Cardiac septum (tissue), 1 donor: ENCODE measurements at places on chromosomes 12 and 14.

GRCh38 chr14:96081224-96081623, 42.1 kb downstream of the C14orf132 start:
- no peak for DNase-seq

- DNase-seq, result no peak
Observed at GRCh38 chr12:123245678-123246077, 12.4 kb downstream of the MTRFR start.

GRCh38 chr12:84955298-84955697, 42.7 kb upstream of the SLC6A15 start:
- DNase-seq, result no peak

DNA sequence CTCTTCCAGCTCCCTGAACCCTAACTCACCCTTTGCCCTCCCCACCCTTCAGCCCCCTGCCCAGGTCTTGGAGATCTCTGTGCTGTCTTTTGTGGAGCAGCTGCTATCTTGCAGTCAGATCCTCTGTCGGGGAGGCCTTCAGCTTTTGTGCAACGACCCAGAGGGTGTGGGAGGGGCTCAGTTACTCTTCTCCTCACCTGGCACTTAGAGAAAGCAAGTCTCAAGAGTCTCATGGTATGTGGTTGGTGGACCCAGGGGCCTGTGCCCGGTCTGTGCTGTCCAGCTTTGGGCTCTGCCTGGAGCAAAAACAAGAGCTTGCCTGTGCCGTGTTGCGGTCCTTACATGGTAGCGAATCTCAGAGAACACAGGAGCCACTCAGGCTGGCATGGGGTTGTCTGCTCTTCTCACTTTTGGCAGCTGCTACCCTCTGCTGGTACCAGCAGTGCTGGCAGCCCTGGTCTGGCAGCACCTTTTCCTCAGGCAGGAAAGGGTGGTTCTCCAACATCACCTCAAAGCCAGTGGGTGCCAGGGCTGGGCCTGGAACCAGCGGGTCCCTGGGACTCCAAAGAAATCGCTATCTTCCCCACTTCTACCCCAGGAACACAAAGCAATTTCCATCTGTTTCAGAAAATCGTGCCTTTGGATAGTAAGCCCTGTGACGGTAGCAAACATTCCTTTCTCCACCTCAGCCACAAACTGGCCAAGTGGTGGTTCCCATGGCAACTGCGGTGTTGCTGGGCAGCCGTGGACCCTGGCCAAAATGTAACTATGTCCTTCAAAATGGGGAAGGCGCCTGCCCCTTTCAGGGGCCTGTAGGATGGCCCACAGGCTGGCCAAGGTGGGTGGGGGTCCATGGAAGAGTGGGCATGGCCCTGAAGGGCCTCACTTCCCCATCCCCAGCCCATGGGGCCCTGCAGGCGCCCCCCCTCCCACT, 90.0 kb downstream of the RIN3 start:
- DNase-seq, result no peak

DNA sequence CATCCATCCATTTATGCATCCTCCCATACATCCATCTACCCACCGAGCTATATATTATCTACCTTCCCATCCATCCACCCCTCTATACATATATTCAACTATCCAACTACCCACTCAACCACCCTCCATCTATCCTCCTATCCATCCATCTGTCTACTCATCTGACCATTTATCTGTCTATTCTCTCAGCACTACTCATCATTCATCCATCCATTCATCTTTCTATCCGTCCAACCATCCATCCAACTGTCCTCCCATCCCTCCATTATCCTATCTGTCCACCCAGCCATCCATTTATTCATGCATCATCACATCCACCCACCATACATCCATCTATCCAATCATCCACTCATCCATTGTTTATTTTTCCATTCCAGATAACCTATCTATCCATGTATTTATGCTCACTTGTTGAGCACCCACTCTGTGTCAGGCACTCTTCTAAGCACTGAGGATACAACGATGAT, 11.5 kb downstream of the ASB2 start:
- DNase-seq, result no peak

- DNase-seq, result no peak
Observed at GRCh38 chr12:126950266-126950665, 1316.7 kb upstream of the TMEM132C start.

- no peak for DNase-seq
Observed at GRCh38 chr12:119079530-119079929, 98.2 kb downstream of the SRRM4 start.

DNA sequence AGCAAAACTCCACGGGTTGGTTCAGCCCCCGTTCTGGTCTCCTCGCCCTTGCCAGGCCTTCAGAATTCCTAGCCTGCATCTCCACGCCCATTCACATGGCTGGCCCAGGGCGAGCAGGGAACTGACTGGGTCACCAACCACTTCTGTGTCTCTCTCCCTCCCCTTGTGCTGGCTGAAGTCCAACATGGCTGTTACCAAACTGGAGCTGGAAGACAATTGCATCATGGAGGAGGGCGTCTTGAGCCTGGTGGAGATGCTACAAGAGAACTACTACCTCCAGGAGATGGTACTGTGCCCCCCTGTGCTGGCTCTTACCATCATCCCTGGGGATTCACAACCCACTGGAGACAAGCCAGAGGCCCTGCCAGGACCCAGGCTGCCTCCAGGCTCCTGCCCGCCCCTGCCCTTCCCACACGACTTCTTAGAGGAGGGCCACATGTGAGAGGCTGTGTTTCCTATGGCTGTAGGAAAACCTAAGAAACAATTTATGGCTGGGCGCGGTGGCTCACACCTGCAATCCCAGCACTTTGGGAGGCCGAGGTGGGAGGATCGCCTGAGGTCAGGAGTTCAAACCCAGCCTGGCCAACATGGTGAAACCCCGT, 9.9 kb downstream of the LRRC74A start:
- DNase-seq, result no peak

- DNase-seq, result no peak
Observed at GRCh38 chr14:61481701-61482100, 160.3 kb downstream of the PRKCH start.

DNA sequence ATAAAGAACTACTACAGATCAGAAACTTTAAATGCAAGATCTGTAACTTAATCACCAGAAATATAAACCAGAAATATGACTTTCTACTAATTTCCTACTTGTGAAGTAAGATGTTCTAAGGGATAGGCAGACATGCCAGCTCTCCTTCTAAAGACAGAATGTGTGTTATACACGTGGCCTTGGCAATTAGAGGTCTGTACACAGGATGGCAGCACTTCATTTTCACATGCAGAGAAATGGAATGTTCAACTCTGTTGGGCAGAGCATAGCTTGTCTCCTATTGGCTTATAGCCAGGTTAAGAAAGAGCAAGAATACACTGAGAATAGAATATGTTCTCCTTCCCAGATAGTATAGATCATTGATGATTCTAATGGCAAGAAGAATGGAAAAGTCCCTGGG, 403.8 kb downstream of the DAD1 start:
- no peak for DNase-seq

DNA sequence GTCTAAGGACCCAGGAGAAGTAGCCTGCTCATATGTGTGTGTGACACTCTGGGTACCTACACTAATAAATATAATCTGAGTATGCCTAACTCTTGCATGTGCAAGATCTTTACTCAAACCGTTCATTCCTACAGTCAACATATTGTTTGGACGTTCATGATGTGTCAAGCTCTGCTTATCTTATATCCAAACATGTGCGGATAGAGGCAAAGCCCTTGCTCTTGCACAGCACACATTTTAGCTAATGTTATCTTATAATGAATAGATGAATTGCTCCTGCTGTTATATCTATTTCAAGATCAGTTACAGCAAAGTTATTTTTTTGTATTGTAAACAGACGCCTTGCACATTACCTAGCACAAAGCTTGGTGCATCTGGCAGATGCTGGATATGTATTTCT, 228.4 kb upstream of the FLRT2 start:
- DNase-seq, result no peak

DNA sequence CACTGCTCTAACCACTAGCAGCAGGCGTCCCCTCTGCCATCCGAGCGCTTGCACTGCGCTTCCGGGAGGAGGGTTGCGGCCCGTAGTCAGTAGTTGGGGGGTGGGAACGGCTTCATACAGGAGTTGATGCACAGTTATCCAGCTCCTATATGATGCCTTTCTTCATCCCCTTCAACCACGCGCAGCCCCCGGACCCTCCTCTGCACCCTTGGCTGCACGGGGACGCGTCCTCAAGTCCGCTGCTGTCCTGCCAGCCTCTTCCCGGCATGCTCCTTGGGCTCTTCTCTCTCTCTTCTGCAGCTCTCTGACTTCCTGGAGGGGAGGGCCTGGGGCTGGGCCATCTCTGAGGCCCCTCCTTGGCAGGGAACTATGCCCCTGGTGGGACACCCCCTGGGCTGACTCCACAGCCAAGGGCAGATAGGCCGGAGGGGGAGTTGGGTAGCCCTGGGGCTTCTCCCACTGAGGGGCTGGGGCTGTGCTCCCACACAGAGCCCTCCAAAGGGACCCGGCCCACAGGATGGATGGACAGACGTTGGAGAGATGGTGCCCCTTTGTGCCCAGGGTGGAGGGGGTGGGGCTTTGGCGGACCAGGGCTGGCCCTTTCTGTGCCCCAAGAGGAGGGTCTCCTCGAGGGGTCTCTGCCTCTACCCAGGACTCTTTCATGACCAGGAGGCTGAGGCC, 29.0 kb downstream of the RTL1 start:
- no peak for DNase-seq

DNA sequence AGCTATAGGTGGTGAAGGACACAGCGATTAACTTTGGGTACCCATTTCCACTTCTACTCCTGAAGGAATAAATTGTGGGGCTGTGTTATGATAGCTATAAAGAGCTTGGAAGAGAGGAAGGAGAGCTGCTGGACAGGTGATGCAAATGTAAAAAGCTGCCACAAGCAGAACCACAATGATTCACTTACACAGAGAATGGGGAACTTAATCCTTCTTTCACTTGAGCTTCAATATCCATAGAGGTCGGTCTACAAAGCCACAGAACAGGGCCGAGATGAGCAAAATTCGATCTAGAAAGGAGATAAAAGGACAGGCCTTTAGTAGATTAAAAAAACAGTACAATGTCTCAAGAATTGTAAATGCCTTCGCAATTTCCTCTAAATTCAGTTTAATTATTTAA, 831.1 kb downstream of the LRFN5 start:
- DNase-seq, result no peak

DNA sequence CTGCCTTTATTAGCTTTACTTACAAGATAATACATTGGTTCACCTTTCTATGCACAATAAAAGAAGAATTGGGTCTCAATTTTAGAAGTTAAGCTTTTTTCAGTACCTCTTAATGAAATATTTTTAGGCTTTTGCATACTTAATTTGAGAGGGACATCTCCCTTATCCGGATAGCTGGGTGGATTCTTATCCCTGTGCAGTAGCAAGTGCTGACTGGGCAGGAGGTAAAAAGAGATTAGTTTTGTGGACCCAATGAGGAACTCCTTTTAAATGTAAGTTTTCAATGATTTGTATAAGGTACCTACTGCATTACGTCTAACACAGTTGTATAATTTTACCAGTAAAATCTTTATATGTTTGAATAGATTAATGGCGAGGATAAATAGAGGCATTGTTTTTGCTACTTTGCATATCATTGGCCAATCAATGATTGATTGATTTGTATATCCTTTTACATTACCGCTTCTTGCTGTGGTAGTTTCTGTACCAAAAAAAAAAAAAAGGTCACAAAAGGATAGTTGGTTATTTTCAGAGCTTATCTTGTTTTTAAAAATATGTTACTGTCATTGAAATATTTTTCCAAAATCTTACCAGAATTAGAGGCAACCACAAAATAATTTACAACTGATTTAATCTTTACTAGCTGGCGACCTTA, 2.2 kb downstream of the CPSF6 start:
- no peak for DNase-seq

- DNase-seq, result no peak
Observed at GRCh38 chr12:50082644-50083043, 2.5 kb upstream of the SMARCD1 start.

DNA sequence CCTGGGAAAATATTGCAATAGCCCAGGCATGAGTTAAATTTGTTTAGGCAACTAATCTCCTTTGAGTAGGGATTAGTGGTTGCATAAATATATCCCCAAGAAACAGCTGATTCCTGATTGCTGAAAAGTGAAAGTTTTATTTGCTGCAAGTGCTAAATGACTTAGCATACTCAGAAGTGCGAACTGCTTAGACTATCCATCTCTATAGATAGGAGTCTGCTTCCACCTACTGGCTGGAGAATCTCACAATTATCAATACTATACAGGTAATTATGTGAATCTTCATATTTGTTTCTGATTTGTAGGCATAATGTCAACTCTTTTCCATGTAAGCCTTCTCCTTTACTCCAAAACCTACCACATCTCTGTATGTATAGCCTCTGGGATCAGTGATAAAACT, 12.0 kb upstream of the SLCO1B3 start:
- DNase-seq, result no peak

DNA sequence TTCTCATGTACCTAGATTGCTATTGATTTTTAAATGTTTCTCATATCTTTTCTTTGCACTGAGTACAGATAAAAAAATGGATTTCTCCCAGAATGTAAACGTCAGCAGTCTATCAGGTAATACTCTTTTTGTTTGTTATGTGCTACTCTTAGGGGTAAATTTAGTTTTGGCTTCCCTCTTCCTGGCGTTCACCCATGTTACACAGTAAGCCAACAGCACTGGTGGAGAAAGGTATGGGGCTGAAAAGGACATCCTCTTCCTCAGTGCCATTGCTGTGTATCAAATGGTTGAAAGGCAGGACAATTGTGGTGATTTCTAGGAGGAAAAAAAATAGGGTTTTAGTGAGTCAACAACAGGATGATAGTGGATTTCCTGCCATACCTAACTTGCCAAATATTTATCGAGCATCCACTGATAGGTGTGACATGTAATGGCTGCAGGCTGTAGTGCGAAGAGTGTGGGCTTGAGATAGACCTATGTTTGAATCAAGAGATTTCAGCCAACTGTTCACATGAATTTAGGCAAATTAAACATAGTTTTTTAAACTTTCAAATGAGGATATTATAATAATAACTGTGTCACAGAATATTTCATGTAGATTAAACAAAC, 7.5 kb downstream of the KLRF2 start:
- no peak for DNase-seq
